ENCODE measurements at places on chromosomes 6 and 20. TPM values are rescaled to one million over a fixed set of nuclear protein-coding genes. Genes with fewer than 3 reads are reported as not detected.

GRCh38 chr6:21402368-21402767 is 191.2 kb upstream of the SOX4 start:
- DNase-seq = no peak

The RIPOR2 gene
- total RNA-seq = 0.53 TPM

The PEX7 gene
- 11.6 TPM for total RNA-seq

DNA sequence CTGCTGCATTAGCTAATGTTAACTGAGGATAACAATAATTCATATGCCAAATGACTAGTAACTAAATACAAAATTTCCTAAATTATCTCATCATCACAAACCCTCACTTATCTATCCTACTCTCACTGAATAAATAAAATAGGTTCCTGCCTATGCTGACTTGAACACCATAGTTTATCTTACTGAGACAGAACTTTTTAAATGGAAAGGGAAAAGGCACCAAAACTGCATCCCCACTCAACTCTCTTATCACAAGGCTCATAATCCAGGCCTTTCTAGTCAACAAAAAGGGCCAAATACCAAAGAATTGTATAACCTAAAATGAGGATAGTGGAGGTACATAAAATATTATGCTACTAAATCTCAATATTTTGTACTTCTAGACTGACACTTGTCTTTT is 23.1 kb downstream of the OSTM1 start:
- DNase-seq = no peak

- DNase-seq = no peak
These were observed 64.0 kb upstream of the SNX9 start for GRCh38 chr6:157759028-157759427.

DNA sequence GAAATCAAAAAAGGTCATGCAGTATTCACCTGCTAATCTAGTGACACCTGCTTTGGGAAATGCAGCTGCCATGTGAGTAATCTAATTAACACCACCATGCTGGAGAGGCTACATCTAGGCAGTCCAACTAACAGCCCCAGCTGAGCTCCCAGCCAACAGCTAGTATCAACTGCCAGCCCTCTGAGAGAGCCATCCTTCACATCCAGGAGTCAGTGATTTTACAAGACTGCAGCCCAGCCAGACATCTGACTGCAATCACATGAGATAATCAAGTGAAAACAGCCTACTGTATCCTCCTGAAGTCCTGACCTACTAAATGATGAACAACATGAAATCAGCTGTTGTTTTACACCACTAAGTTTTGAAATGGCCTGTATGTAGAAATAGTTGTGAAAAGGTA is 298.4 kb downstream of the TRDN start:
- no peak for DNase-seq

DNA sequence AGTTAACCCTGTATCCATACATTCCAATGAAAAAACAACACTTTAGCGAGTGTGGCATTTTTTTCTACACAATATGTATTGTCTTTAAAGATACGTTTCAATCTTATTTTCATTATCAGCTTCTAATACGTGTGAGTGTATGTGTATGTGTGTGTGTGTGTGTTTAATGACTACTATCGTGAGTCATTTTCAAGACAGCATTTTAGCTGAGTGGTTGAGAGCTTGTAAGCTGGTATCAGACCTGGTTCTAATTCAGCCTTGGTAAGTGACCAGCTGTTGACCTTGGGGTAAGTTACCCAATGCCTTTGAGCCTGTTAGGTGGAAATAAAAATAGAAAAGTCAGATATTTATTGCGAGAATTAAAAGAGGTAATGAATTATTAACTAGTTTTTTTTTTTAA is 320.0 kb upstream of the NT5E start:
- no peak for DNase-seq

GRCh38 chr6:106617302-106617701 is 12.0 kb downstream of the RTN4IP1 start:
- no peak for DNase-seq

GRCh38 chr20:34049389-34049788 is 55.7 kb downstream of the RALY start:
- no peak for DNase-seq

All from A172 (cell line).